ENCODE measurements at places on chromosomes 13 and 19.

GRCh38 chr13:32039056-32039455, 7.5 kb downstream of the FRY start:
- DNase-seq = no peak

GRCh38 chr13:105232439-105232838, 1303.0 kb downstream of the EFNB2 start:
- no peak for DNase-seq

GRCh38 chr19:18321734-18322102, 1.2 kb downstream of the LSM4 start:
- no peak for DNase-seq

- DNase-seq = no peak
Measured at GRCh38 chr13:27171827-27172494, 350 bp upstream of the USP12 start.

DNA sequence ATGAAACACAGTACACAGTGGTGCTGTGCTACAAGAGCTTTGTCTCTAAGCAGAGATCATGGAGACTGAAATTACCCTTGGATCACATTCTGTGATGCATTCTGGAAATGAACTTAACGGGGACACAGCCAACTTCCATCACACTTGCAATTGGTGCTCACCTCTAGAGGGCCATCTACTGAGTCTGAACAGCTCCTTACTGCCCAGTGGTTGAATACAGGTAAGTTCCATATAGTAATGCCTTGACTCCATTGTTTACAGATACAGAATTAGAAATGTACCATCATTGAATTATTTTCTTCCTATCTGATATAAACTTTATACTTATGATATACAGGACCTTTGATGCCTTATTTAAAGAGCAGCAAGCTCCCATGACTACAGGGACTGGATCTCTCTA, 686.4 kb downstream of the PCDH9 start:
- DNase-seq = no peak

GRCh38 chr13:51772781-51773180, 31.2 kb downstream of the DHRS12 start:
- DNase-seq = no peak

DNA sequence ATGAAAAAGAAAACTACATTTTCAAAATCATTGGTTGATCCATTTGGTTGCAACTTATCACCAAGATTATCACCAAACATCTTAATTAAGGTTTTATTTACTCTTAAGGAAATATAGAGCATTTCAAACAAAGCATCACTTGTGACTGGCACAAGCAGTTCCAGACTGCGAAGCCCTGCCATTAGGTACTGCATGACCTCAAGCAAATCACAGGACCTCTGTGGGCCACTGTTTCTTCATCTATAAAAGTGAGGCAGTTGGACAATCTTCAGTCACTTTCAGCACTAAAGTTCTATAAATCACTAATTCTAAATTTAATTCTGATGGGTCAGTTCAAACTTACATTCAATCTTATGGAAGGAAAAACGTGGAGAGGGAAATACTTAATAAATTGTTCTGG, 2.0 kb downstream of the ELF1 start:
- no peak for DNase-seq

GRCh38 chr13:60572855-60573254, 175.8 kb downstream of the TDRD3 start:
- no peak for DNase-seq

DNA sequence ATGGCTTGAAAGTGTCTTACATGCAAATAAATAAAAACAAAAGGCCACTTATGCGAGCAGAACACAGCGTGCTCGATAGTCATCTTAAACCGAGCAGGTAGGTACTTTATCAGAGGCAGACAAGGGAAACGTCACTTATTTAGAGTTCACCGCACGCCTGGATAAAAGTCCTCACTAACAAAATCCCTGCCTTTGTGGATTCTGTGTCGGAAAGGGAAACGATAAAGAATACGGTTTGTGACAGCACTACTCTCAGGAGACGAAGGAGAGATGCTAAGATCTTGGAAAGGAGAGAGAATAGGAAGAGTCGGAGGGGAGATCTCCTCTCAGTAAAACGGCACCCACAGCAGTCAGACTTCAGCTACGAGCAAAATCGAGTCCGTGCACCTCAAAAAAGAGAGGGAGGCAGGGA, 581 bp downstream of the RCBTB1 start:
- DNase-seq = no peak

GRCh38 chr19:58338825-58339558, 12.2 kb downstream of the ZSCAN22 start:
- no peak for DNase-seq

DNA sequence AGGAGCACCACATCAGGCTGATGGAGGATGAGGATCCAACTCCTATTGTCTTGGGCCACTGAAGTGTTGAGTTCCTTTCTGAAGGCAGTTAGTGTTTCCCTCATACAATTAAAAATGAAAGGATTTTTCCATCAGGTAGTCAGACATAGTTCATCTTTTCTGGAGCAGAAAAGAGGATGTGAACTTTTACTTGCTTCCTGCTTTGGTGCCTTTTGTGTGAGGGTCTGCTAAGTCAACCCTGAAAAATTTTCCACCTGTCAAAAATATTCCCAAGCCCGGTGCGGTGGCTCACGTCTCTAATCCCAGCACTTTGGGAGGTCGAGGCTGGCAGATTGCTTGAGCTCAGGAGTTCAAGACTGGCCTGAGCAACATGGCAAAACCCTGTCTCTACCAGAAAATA, 43.9 kb downstream of the RGCC start:
- DNase-seq = no peak

DNA sequence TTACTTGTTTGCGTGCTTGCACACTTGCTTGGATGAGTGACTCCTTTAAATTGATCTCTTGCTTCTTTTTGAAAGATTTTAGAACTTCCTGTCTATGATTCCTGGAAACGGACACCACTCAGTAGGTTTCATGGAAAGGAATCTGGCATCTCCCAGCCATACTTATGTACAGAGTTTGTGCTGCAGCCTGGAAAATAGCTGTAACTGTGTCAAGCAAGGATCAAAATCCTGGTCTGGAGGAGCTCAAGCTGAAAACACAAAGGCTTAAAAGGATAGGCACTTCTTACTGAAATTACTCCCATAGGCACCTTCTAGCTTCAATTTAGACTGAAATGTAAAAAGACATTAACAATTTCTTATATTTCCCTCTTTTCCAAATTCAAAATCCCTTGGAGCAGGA, 1.4 kb upstream of the FREM2 start:
- no peak for DNase-seq

- DNase-seq = no peak
Measured at GRCh38 chr19:44796701-44797115, 12.2 kb upstream of the BCAM start.

- DNase-seq = no peak
Measured at GRCh38 chr19:42132030-42132628, at the start of gene POU2F2. TSS of gene POU2F2 (minus strand) at chr19:42132446. CDS start at chr19:42132411, 35 bp downstream.

DNA sequence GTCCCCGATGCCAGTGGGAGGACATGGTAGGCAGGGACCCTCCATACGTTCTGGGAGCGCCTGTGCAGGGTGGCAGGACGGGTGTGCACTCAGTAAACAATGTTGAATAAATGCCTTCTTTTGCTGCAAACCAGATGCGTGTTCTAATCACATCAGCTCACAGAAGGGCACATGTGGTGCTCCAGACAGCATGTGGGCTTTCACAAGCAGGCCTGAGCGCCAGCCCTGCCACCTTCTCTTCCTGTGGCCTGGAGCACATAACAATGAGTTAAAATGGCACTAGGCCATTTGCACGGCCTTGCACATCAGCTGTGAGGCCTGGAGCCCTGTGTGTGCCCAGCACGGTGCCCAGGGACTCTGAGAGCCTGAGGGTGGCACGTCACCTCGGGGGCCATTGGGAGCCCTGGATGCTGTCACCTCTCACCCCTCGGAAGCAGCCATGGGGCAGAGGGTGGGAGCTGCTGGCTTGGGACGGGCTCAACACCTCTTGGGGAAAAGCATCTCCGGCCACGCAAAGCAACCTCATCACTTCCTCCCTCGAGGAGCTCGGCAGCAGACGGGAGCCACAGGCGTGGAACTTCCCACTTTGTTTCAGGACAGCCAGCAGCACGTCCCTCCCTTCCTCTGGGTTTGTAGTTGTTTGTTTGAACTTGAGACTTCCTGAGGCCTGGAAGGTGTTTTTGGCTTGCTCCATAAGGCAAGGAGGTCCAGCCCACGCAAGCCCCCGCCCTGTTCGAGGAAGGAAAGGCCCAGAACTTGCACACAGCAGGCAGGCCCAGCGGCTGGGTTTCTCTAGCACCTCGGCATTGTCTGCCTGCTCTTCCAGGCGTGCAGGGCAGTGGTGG, 9.8 kb downstream of the MCF2L start:
- DNase-seq = no peak

- DNase-seq = no peak
Measured at GRCh38 chr19:40224342-40225150, 1.9 kb downstream of the CCNP start.

DNA sequence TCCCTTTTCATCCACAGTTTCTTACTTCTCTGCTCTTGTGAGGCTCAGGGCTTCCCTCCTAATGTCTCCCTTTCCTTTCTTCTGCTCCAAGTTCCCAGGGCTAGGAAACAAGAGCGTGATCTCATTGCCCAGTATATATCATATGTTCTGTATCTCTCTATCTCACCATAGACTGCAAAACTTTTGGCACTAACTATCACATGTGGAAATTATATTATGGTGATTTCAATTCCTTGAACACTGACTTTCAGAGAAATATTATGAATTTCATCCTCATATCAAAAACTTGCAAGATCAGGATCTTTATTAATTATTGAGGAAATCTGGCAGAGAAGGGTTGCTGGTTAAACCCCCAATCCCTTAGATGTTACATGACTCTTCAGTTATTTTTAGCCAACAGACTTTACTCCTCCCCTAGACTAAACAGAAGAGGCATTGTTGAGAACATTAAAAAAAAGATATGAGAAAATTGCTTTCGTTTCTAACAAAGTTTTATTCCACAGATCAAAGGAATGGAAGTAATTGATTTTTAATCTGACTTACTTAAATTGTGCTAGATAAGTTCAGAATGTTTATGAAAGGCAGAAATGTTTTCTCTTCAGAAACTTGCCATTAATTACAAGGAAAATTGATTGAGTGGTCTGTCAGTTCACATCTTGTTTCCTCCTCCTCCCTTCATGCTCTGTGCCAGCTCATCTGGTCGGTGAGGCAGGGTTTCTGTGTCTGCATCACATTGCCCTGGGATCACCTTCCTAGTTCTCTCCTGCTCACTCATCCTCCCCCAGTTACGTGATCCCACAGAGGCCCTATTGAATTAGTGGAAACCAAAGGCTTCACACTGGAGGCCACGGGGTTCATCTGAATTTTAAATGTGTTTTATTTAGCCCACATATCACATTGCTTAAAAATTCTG, 378.5 kb downstream of the LMO7 start:
- DNase-seq = no peak

- DNase-seq = no peak
Measured at GRCh38 chr19:47352095-47352494, 3.0 kb downstream of the DHX34 start.

DNA sequence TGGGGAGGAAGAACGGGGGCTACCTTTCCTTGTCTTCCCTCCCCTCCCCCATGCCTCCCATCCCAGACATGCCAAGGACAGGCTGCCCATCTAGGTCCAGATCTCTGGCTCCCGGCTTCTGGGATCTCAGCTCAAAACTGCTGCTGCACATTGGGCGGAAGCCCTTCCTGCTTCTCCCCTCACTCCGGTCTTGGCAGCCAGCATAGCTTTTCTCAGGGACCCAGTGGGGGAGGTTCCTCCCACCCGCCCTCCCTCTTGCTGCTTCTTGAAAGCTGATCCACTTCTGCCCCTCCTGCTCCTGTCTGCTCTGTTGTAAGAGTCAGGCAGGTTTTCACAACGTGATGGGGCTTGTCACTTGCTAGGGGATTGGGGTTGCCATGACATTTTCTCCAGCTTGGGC, 21.7 kb upstream of the RNF17 start:
- no peak for DNase-seq

- no peak for DNase-seq
Measured at GRCh38 chr13:22018836-22019210, 347.9 kb downstream of the FGF9 start.

- DNase-seq = no peak
Measured at GRCh38 chr19:1985588-1986356, 29.7 kb downstream of the BTBD2 start.

DNA sequence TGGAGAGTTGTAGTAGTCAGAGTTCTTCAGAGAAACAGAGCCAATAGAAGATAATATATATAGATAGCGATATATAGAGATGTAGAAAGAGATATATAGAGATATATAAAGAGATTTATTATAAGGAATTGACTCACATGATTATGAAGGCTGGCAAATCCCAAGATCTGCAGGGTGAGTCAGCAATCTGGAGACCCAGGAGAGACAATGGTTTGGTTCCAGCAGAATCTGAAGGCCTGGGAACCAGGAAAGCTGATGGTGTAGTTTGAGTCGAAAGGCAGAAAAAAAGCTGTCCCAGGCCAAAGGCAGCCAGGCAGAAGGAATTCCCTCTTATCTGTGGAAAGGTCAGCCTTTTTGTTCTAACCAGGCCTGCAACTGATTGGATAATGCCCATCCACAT, 194.1 kb downstream of the NUFIP1 start:
- no peak for DNase-seq

DNA sequence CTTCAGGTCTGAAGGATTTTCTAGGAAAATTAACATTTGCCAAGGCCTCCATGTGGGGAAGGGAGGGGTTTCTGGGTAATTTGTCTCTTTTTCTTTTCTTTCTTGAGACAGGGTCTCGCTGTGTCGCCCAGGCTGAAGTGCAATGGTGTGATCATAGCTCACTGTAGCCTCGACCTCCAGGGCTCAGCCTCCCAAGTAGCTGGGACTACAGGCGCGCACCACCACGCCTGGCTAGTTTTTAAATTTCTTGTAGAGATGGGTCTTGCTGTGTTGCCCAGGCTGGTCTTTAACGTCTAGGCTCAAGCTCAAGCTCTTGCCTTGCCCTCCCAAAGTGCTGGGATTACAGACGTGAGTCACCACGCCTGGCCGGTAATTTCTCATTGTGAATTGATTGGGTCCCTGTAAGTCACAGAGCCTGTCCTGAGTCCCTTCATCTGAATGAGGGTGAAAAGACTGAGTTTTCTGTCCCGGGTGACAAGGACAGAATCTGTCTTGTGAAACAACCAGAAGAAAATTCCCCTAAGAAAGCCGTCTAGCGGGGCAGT, 10.0 kb upstream of the SPC24 start:
- no peak for DNase-seq

GRCh38 chr19:670609-671075, 5.5 kb upstream of the FSTL3 start:
- no peak for DNase-seq

DNA sequence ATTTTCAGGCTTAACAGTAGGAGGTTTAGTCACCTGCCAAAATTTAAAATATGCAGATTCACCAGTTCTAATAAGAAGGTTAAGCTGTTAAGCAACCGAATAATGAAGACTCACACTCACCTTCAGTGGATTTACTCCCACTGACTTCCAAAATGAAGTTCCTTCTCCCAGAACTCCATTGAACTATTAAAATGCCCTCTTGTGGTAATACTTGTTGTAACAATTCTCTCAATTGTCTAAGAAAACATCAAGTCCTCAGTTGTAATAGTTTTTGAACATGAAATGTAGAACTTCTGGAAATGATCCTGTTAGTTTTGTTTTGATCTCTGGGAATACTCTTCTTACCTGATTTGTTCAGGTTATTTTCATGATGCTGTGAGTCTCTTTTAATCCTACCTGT, 522.0 kb upstream of the ATXN8OS start:
- DNase-seq = no peak

GRCh38 chr13:49954674-49955455, 18.7 kb upstream of the SPRYD7 start:
- DNase-seq = no peak

All from AG04449 (cell line).